Suprapubic skin (tissue), 4 donors: ENCODE measurements at places on chromosomes 2 and 18.
A peak's percentile ranks its signal among the peaks of the same experiment; 100 is the strongest.

DNA sequence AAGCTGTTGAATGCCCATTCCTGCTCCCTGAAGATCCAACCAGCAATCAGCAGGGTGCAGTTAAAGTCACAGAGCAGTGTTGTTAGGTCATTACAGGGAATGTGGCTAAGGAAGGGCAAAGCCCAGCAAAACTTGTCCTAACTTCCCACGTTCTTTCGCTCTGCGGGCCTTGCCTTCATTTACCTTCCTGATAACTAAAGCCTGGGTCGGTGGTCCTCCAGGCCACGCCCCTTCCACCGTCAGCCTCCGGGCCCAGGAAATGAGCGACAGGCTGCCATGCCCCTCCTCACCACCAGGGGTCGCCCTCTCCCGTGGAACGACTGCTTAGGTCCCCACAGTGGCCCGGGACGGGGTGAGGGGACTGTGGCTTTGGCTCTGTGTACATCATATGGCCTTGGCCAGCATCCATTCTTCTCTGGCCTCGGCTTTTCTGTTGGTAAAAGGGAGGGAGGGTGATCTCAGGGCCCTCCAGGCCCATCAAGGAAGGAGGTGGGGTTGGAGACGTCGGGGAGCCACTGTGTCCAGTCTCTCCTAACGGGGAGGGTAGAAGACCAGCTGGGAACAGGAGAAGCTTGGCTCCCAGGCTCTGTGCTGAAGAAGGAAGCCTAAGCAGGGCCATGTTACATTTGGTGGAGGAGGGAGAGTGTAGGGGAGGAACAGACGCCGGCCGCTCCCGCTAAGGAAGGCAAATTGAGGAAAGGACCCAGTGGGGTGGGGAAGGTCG is 2.2 kb downstream of the SH2D6 start:
- no peaks in the 10 kb centered on the region for H3K36me3 ChIP-seq
- peak overlapping the region; percentile 19 for H3K4me3 ChIP-seq
- H3K27me3 ChIP-seq, result no peaks in the 10 kb centered on the region
- DNase-seq, result peak; percentile 94

DNA sequence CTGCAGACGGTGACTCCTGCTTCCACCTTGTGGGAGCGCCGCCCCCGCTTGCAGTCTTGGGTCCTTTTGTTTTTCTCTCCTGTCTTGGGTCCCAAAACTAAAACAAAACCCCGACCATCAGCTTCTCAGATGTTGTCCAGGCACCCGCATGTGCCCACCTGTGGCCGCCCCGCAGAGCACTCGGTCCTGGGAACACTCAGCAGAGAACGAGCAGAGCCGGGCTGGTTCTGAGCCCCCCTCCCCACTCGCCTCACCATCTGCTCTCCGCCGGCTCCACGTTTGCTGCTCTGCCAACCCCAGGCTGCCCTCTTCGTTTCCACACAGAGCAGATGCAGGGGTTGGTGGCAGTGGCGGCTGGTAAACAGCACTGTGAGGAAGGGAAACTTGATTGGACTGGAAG is 38.5 kb downstream of the CTDP1 start:
- no peak overlapping the region for H3K27ac ChIP-seq
- H3K4me3 ChIP-seq, result no peak overlapping the region
- H3K4me1 ChIP-seq, result no peaks in the 10 kb centered on the region

- no peak for DNase-seq
- H3K4me3 ChIP-seq, result no peak overlapping the region
- no peaks in the 10 kb centered on the region for H3K4me1 ChIP-seq
- H3K27ac ChIP-seq, result no peak overlapping the region
- no peaks in the 10 kb centered on the region for H3K27me3 ChIP-seq
These were observed 260.5 kb upstream of the THUMPD2 start for GRCh38 chr2:40039549-40039948.

- no peak overlapping the region for H3K27ac ChIP-seq
- no peaks in the 10 kb centered on the region for H3K36me3 ChIP-seq
- H3K27me3 ChIP-seq, result no peaks in the 10 kb centered on the region
- no peaks in the 10 kb centered on the region for H3K4me1 ChIP-seq
These were observed 152.8 kb downstream of the DSC3 start for GRCh38 chr18:30889519-30890301.

DNA sequence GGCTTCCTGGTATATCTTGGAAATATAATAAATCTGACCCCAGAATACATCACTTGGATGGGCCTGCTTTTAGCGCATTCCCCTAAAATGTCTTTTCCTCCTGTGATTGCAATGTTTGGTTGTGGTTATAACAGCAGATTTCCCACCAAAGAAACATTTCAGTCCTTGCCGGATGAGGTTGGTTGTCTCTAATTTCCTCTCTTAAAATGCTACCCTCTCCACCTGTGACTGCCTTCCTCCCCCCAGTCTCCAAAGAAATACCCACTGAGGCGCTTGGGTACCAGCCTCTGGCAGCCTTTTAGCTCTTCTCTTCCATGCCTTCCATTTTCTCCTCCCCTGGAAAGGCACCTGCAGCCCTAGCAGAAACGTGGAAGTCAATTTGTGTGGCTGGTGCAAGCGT is 102.1 kb upstream of the SIX3 start:
- DNase-seq, result no peak
- H3K4me1 ChIP-seq, result no peaks in the 10 kb centered on the region
- H3K36me3 ChIP-seq, result no peaks in the 10 kb centered on the region
- no peak overlapping the region for H3K4me3 ChIP-seq
- H3K27me3 ChIP-seq, result no peaks in the 10 kb centered on the region

DNA sequence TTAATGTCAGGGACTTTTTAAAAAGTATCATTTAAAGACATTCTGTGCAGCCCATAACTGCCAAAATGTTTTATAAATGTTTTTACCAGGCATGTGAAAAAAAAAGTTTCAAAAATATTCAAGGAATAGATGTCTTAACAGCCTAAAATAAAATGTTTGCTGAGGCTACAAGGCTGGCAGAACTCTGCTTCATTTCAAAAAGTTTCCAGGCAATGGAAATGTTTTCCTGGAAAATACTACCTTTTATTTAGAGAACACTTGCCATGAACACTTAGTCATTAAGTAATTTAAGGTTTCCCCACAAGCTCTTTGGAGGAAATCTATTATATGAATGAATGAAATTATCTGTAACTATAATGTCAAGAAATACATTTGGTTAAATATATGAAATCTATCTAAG is 68.8 kb downstream of the THADA start:
- no peaks in the 10 kb centered on the region for H3K27me3 ChIP-seq
- H3K36me3 ChIP-seq, result peaks cover 3% of the 10 kb centered on the region
- no peak overlapping the region for H3K27ac ChIP-seq
- no peak overlapping the region for H3K4me3 ChIP-seq

GRCh38 chr2:170968205-170969003 is 39.4 kb downstream of the GORASP2 start:
- H3K36me3 ChIP-seq, result peaks cover 44% of the 10 kb centered on the region
- no peak overlapping the region for H3K27ac ChIP-seq
- DNase-seq, result no peak
- H3K4me3 ChIP-seq, result no peak overlapping the region
- no peaks in the 10 kb centered on the region for H3K27me3 ChIP-seq
- H3K4me1 ChIP-seq, result peaks cover 18% of the 10 kb centered on the region

DNA sequence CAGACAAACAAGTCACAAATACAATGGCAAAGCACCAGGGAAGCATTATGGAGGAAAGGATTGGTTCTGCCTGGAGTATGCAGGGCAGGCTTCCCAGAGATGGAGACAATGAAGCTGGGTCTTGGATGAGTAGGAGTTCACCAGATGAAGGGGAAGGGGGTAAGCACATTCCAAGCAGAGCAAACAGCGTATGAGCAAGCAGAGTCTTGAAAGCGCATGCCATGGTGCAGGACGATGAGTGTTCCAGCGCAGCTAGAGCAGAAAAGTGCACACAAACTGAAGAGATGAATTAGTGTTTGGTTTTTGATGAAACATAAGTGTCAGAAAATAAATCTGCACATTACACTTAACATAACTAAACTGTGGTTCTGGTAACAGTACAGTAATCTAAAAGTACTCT is 21.6 kb downstream of the MBD2 start:
- no peak overlapping the region for H3K27ac ChIP-seq
- H3K36me3 ChIP-seq, result peaks cover 29% of the 10 kb centered on the region

DNA sequence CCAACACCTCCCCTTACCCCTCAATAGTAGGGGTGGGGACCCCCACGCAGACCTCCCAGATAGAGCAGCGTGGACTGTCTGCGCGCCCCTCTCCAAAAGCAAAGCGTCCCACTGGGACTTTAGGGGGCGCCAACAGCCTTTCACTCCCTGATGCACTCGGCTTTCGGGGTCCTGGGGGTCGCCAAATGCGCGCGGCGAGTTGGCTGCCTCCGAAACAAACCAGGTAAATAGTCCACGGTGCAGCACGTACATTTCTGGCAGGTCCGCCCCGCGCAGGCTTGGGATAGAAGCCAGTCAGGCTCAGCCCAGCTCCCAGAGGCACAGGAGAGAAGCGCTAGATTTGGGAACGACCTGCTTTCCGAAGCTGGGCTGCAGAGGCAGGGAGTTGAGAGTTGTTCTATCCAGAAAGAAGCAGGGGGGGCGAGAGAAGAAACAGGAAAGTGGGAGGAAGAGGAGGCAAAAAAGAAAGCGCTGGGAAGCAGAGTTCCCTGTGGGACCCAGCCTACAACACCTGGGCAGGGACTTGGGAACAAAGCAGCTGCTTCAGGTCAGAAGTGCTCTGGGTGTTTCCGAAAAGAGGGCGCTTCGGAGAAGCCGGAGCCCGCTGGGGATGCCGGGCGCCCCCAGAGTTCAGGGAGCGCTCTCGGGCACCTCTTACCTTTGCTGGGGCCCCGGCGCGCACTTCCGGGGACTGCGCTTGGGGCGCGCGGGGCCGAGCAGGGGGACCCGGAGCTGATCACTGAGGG is 544 bp downstream of the EVA1A start:
- no peak for DNase-seq

- no peaks in the 10 kb centered on the region for H3K27me3 ChIP-seq
- H3K4me3 ChIP-seq, result no peak overlapping the region
- no peak overlapping the region for H3K27ac ChIP-seq
- no peaks in the 10 kb centered on the region for H3K36me3 ChIP-seq
- peaks cover 5% of the 10 kb centered on the region for H3K4me1 ChIP-seq
- no peak for DNase-seq
These were observed 37.8 kb downstream of the FIGN start for GRCh38 chr2:163697846-163698637.

DNA sequence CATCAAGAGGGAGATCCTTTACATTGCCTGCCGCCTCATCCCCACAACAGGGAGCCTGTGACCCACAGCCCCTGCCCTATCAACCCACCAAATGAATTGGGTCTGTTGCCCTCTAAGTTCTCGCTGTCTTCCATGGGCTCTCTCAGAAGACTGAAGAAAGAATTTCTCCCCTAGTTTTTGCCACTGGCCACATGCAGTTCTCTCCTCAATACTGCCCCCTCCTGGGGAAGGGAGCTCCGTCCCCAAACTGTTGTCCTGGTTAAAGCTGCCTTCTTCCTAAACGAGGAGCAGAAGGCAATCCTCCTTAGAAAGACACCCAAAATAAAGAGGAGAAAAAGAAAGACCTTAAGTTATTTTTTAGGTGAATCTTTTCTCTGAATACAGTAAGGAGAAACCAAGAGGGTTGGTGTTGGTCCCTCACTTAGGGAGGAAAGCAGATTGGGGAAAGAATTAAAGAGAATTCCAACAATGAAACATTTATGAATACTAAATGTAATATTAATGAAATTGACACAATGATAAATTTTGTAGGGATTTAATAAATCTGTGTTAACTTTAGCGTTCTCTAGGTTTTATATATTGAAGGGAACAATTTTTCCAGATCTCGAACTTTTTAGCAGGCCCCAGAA is 31.1 kb upstream of the SATB2 start:
- H3K4me1 ChIP-seq, result no peaks in the 10 kb centered on the region
- H3K27ac ChIP-seq, result no peak overlapping the region
- peaks cover 7% of the 10 kb centered on the region for H3K27me3 ChIP-seq
- no peak overlapping the region for H3K4me3 ChIP-seq

DNA sequence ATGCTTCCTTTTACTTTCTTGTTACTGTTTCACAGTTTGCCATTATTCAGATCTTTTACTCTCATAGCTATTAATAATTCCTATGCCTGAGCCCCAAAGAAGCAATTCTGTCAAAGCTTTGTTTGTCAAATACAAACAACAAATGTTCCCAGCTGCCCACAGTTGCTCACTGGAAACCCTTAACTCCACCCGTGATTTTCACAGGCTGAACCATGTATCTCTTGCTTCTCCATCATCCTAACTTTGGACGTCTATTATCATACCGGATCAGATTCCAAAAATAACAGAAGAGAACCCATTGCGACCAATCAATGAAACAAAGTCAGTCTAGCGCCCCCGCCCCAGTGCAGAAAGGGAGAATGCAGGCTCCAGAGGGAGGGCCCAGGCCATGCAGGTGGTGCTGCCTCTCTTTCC is 24.2 kb downstream of the COLEC12 start:
- H3K4me1 ChIP-seq, result peaks cover 12% of the 10 kb centered on the region
- no peaks in the 10 kb centered on the region for H3K36me3 ChIP-seq
- no peak overlapping the region for H3K4me3 ChIP-seq
- no peaks in the 10 kb centered on the region for H3K27me3 ChIP-seq

DNA sequence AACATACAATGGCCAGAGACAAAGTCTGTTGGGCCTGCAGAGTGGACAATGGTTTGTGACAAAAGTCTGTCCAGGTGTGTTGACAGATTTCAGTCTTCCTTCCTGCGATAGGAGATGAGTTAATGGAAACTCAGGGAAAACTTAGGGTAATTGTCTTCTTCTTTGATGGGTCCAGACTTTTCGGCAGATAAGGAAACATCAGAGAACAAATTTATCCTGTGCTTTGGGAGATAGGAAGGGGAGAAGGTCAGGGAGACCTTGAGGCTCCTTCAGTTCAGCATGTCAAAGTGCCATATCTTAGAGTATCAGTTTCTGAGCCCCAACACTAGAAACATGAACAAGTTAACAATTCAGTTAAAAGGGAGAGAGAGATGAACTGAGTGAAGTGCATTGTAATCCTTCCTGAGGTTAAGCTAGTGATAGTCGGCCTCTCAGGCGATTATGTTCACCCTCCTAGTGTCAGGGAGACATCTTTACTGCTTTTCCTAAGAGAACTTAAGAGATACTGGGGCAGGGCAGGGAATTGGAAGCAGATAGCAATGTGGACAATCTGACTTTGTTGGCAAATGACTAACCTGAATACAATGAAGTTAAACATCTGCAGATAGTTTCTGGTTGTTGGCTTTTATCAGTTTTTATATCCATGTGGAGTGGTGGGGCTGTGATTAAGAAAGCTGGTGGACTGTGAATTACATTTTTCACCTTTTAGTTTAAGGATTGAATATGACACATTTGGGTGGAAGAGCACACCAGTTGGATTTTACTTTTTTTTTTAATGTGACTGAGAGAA is 248.8 kb upstream of the FN1 start:
- peaks cover 6% of the 10 kb centered on the region for H3K4me1 ChIP-seq
- no peak overlapping the region for H3K4me3 ChIP-seq
- H3K27ac ChIP-seq, result no peak overlapping the region
- no peak for DNase-seq

DNA sequence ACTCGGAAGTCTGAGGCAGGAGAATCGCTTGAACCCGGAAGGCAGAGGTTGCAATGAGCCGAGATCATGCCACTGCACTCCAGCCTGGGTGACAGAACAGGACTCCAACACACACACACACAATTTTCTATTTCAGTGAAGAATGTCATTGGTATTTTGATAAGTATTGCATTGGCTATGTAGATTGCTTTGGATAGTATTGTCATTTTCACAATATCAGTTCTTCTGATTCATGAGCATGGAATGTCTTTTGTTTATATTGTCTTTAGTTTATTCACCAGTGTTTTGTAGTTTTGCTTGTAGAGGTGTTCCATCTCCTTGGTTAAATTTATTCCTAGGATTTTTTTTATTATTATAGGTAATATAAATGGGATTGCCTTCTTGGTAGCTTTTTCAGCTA is 693.4 kb upstream of the SYT4 start:
- no peaks in the 10 kb centered on the region for H3K4me1 ChIP-seq
- H3K27me3 ChIP-seq, result no peaks in the 10 kb centered on the region
- no peaks in the 10 kb centered on the region for H3K36me3 ChIP-seq
- DNase-seq, result no peak
